Vagina (tissue), 2 donors: ENCODE measurements at places on chromosomes 5 and 9. TPM values are rescaled to one million over a fixed set of nuclear protein-coding genes. Genes with fewer than 3 reads are reported as not detected.

MAST4 gene
- total RNA-seq, result 85.9 TPM

DNA sequence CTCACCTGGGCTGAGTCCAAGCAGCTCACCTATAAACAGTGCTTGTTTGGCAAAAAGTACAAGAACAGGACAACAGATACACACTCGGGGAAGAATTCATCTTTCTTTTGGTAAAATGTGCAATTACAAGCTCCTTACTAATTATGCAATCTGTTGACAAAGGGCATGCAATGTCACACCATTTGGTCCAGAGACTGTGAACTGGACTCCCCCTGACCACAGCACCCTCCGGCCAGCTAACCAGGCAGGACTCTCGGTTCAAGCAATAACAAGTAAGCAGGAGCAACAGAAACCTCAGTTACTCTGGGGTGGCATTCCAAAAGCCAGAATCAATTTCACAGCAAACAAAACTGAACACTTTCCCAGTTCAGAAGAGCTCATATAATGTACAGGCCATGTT lies 113.8 kb downstream of the GNAQ start:
- no peaks in the 10 kb centered on the region for H3K27me3 ChIP-seq
- H3K4me1 ChIP-seq, result peaks cover 24% of the 10 kb centered on the region
- no peaks in the 10 kb centered on the region for H3K36me3 ChIP-seq
- no peak overlapping the region for H3K27ac ChIP-seq
- no peak for DNase-seq
- H3K4me3 ChIP-seq, result no peak overlapping the region

GRCh38 chr9:18331310-18331684 lies 142.7 kb upstream of the ADAMTSL1 start:
- no peaks in the 10 kb centered on the region for H3K4me1 ChIP-seq
- no peak for DNase-seq
- no peaks in the 10 kb centered on the region for H3K36me3 ChIP-seq
- no peak overlapping the region for H3K4me3 ChIP-seq
- H3K27ac ChIP-seq, result no peak overlapping the region

DNA sequence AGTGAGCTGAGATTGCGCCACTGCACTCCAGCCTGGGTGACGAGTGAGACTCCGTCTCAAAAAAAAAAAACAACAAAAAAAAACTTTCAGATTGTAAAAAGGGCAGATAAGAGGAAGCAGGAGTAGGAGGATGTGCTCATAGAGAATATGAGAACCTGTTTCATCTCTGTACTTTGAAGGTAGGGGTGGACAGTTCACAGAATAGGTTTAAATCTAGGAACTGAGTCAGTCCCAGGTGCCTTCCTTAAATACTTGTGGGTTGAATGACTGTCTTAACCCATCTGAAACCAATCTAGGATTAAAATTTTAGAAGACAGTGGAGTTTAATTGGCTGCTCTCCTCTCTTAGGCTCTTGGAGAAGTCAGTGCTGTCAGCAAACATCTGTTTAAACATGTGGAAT lies 12.4 kb downstream of the POLK start:
- DNase-seq, result no peak
- no peak overlapping the region for H3K4me3 ChIP-seq
- H3K36me3 ChIP-seq, result peaks cover 10% of the 10 kb centered on the region
- H3K27ac ChIP-seq, result no peak overlapping the region
- H3K4me1 ChIP-seq, result peaks cover 11% of the 10 kb centered on the region

SLIT3 gene
- total RNA-seq, result 52.8 TPM

DNA sequence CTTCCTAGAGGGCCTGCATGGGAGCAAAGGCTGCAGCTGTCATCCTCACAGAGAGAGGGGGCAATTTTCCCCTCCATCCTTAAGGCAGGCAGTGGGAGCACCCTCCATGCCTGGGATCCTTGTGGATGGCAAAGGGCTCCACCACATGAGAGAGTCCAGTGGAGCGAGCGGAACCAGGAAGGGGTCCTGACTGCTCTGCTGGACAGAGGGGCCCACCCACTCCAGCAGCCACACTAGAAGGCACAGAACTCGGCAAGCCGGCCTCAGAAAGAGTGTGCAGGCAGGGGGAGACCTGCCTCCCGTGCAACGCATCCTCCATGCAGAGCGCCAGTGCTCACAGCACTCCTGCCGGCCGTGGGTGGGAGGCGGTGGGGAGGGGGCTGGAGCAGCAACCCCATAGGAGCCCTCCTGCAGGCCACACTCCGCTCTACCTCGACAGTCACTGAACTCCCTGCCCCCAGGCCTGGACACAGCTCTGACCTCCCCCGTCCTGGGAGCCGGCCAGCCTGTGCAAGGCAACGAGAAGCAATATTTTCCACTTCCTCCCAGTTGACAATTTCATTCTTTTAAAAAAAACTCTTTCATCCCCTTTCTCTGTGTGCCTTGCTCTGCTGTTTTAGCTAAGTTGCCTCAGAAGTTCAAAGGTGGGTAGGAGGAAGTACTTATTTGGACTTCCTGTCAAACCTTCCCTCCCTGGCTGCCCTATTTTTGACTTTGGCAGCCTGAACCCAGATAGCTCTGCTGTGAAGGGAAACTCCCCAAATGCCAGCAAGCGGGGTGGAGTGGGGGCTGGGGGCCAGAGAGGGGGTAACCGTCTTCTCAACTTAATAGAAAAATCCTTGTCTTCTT lies 5.3 kb upstream of the LCP2 start:
- no peaks in the 10 kb centered on the region for H3K27me3 ChIP-seq
- H3K27ac ChIP-seq, result peak overlapping the region; percentile 28
- no peak overlapping the region for H3K4me3 ChIP-seq
- peak; percentile 91 for DNase-seq
- H3K36me3 ChIP-seq, result no peaks in the 10 kb centered on the region

ACSL6 gene
- 0.49 TPM for total RNA-seq

BHMT2 gene
- 4.2 TPM for total RNA-seq

DNA sequence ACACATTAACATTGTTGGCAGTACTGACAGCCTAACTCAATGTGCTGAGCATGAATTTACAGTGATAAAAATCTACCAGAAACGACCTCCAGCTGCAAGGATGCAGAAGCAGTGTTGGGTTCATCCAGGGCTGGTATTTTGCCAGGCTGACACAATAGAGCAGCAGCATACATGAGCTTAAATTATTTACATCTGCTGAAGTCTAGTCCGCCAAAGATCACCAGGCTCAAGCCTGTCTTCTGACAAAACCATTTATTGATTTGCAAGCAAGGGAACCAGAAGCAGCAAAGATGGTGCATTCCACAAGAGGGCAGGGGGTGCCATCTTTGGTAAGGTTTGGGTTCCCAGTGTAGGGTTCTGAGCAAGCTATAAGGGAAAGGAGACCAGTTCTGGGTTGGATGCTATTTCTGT lies 8.7 kb upstream of the C5orf34 start:
- no peak for DNase-seq
- H3K36me3 ChIP-seq, result peaks cover 3% of the 10 kb centered on the region
- H3K27me3 ChIP-seq, result no peaks in the 10 kb centered on the region
- H3K4me1 ChIP-seq, result no peaks in the 10 kb centered on the region
- no peak overlapping the region for H3K27ac ChIP-seq

GRCh38 chr5:173833196-173833985 lies 54.8 kb upstream of the CPEB4 start:
- H3K4me1 ChIP-seq, result peaks cover 6% of the 10 kb centered on the region
- no peaks in the 10 kb centered on the region for H3K36me3 ChIP-seq
- H3K4me3 ChIP-seq, result no peak overlapping the region
- no peak for DNase-seq
- no peaks in the 10 kb centered on the region for H3K27me3 ChIP-seq

- H3K27me3 ChIP-seq, result no peaks in the 10 kb centered on the region
- H3K36me3 ChIP-seq, result no peaks in the 10 kb centered on the region
- peaks cover 3% of the 10 kb centered on the region for H3K4me1 ChIP-seq
- H3K27ac ChIP-seq, result no peak overlapping the region
- DNase-seq, result no peak
Measured at GRCh38 chr5:150353032-150353675, 4.3 kb upstream of the TCOF1 start.

CARD6 gene
- 12.3 TPM for total RNA-seq

N4BP3 gene
- 4.9 TPM for total RNA-seq

GRCh38 chr5:179138568-179138925 lies 78.4 kb downstream of the ZNF354C start:
- no peaks in the 10 kb centered on the region for H3K27me3 ChIP-seq
- H3K36me3 ChIP-seq, result no peaks in the 10 kb centered on the region
- H3K27ac ChIP-seq, result no peak overlapping the region

DNA sequence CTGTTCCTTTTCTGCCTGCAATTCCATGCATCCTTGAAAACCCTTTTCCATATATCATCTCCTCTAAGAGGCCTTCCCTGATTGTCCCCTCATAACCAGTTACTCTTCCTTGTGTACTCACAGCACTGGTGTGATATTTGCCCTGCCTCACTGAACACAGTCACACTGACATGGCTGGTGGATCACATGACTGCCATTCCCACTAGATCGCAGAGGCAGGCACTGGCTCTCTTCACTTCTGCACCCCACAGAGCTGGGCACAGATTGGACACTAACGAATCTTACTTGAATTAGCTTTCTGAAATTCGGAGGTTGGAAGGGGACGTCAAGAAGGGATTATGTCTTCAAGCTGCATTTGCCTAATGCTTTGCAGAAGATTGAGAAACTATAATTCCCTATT lies 208.0 kb downstream of the PAPPA start:
- H3K27me3 ChIP-seq, result no peaks in the 10 kb centered on the region
- H3K4me3 ChIP-seq, result no peak overlapping the region
- H3K27ac ChIP-seq, result no peak overlapping the region
- no peaks in the 10 kb centered on the region for H3K36me3 ChIP-seq
- peaks cover 10% of the 10 kb centered on the region for H3K4me1 ChIP-seq

STK32A gene
- 1.5 TPM for total RNA-seq

S100Z gene
- total RNA-seq, result not detected

PCDHA9 gene
- total RNA-seq, result 0.25 TPM

GRCh38 chr5:64865662-64866061 lies 96.9 kb downstream of the CWC27 start:
- H3K36me3 ChIP-seq, result no peaks in the 10 kb centered on the region
- H3K27me3 ChIP-seq, result no peaks in the 10 kb centered on the region
- no peak overlapping the region for H3K4me3 ChIP-seq
- no peaks in the 10 kb centered on the region for H3K4me1 ChIP-seq
- H3K27ac ChIP-seq, result no peak overlapping the region
- no peak for DNase-seq

- H3K27me3 ChIP-seq, result no peaks in the 10 kb centered on the region
- no peak for DNase-seq
- no peaks in the 10 kb centered on the region for H3K36me3 ChIP-seq
- no peak overlapping the region for H3K27ac ChIP-seq
- no peak overlapping the region for H3K4me3 ChIP-seq
Measured at GRCh38 chr9:34983209-34983608, 6.3 kb upstream of the DNAJB5 start.

DNA sequence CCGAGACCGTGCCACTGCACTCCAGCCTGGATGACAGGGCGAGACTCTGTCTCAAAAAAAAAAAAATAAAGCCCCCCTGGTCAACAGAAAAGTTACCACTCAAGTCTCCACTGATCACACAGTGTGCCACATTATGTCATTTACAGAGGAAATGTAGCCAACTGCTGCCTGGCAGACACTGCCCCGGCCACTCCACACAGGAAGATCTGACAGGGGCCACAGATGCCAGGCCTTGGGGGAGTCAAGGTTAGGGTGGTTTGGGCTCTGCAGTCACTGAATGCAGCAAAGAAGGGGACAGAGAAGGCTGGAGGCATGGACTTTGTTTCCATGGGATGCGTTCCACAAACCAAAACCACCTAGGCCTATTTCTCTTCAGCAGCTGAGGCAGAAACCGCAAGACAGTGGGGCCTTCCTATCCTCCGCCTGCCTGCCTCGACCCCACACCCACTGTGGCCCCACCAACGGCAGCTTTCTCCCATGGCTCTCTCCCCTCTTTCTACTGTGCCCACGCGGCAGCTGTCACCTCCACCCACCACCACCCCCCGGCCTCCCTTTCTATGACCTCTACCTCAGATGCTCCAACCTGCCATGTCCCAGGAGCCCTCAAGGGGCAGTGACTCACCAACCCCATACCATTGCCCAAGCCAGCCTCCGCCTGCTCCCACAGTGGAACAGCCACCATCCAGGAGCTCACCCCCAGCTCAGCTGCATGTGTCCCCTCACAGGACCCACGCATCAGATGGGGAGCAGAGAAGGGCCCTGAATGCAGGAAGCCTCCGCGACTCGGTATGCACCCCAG lies 12.4 kb downstream of the IPPK start:
- H3K27ac ChIP-seq, result peak overlapping the region; percentile 70
- peaks cover 13% of the 10 kb centered on the region for H3K36me3 ChIP-seq
- H3K4me3 ChIP-seq, result no peak overlapping the region

- no peak overlapping the region for H3K4me3 ChIP-seq
- H3K27ac ChIP-seq, result peak overlapping the region; percentile 68
- no peaks in the 10 kb centered on the region for H3K36me3 ChIP-seq
- no peaks in the 10 kb centered on the region for H3K27me3 ChIP-seq
Measured at GRCh38 chr9:129237164-129237611, 59.1 kb upstream of the IER5L start.

OR1Q1 gene
- not detected for total RNA-seq

CNTFR gene
- 8.3 TPM for total RNA-seq

DNA sequence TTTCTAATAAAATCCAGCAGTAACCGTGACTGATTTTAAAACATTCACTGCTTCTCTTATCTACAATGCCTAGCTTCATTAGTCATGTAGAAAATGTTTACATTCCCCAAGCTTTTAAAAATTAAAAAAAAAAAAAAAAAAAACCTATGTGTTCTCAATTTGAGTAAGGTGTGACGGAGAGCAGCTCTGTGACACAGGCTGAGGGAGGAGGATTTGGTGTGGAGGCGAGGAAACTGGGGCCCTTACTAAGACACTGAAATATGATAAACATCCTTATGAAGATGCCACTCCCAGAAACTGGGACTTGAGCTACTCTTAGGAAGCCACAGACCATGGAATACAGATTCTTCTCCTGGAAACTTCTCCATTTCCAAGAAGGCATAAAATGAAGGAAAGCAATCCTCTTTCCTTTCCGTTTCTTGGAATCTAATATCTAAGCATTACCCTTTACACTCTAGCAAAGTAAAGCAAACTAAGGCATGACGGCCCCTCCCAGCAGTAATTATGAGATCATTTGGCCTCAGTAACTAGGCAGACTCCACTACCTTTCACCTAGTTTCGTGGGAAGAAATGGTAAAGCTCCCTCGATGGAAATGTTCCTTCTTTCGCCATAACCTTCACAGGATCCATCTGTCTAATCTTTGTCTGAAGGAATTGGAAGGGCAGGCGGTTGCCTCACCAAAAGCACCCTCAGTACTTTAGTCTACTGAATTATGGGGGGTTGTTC lies 23.5 kb downstream of the GRAMD2B start:
- DNase-seq, result no peak
- H3K27me3 ChIP-seq, result no peaks in the 10 kb centered on the region
- H3K4me1 ChIP-seq, result peaks cover 39% of the 10 kb centered on the region
- no peak overlapping the region for H3K27ac ChIP-seq
- H3K36me3 ChIP-seq, result no peaks in the 10 kb centered on the region

DNA sequence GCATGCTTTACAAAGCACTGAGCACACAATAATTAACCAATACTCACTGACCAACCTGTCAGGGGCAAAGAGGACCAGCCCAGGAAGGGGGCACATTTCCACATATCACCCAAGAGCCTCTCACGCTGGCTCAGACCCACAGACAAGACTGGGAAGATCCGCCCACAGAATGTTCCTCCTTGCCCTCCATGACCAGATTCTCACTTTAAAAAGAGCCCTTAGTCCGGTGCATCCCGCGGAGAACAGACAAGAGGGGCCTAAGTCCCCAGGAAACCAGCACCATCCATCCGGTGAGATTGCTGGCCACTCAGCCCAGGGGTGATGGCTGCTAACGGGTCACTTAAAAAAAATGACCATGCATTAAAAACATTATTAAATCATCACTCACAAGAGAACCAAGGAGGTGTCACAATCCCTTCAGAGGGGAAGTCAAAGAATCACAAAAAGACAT lies 32.9 kb downstream of the SEMA4D start:
- no peaks in the 10 kb centered on the region for H3K27me3 ChIP-seq
- H3K27ac ChIP-seq, result no peak overlapping the region
- DNase-seq, result no peak
- peaks cover 5% of the 10 kb centered on the region for H3K4me1 ChIP-seq

KCNV2 gene
- not detected for total RNA-seq
